Colonic mucosa (tissue), 4 donors: ENCODE measurements at places on chromosomes 6 and 20. TPM values are rescaled to one million over a fixed set of nuclear protein-coding genes. Genes with fewer than 3 reads are reported as not detected.

- DNase-seq, result peak; percentile 80
Measured at GRCh38 chr6:15948930-15949900, 179.7 kb upstream of the MYLIP start.

GRCh38 chr6:73901311-73901710, 205.3 kb downstream of the CD109 start:
- DNase-seq, result no peak

DNA sequence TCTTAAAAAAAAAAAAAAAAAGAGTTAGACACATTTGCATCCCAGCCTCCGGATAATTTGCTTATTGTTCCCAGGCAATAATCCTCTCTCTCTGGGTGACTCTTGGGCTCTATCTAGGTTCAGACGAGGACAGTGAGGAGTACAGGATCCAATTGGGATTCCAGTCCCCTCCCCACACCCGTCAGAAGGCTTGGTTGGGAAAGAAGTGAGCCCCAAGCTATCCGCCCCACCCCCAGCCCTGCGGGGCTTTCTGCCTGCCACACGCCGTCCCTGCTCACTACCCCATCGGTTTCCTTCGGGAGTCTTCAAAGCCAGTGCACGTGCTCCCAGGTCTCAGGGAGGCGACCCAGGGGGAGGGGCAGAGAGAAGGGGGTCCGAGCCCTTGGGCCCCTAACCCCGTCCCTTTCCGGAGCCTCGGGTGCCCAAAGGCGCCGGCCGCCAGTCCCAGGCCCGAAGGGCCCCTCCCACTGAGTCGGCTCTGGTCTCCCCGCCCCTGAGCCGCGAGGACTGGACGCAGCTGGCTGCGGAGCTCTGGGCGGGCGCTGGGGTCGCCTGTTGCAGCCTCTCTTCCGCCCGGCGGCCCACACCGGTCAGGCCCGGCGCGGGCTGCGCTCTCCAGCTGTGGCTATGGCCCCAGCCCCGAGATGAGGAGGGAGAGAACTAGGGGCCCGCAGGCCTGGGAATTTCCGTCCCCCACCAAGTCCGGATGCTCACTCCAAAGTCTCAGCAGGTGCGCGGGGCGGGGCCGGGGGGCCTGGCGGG, 2.5 kb downstream of the MYMX start:
- peak; percentile 84 for DNase-seq

DNA sequence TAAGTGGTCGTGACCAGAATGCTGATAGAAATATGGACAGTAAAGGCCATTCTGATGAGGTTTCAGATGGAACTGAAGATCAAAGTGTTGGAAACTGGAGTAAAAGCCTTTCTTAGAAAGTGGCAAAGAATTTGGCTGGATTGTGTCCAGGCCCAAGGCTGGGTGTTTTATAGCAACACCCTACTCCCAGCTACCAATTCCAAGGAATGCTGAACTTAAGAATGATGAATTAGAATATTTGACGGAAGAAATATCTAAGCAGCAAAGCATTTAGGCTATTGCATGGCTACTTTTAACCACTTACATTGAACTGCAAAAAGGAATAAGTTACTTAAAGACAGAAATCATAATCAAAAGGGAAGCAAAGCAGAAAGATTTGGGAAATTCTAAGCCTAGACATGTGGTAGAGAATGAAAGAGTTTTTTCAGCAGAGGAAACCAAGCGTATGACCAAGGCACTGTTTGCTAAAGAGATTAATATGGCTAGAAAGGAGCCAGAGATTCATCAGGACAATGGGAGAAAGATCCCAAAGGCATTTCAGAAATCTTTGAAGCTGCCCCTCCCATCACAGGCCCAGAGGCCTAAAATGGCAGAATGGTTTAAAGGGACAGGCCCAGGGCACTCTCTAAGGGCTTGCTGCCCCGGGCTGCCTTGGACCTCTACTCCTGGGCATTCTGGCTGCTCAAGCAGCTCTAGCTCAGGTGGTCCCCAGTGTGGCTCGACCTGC, 25.8 kb downstream of the SDHAF4 start:
- DNase-seq, result no peak

- no peak for DNase-seq
Measured at GRCh38 chr20:44010162-44010704, 95.6 kb downstream of the TOX2 start.

The LYRM2 gene
- 43.5 TPM for total RNA-seq
